ENCODE measurements at places on chromosomes 16 and 17. TPM values are rescaled to one million over a fixed set of nuclear protein-coding genes. Genes with fewer than 3 reads are reported as not detected.

- no peaks in the 10 kb centered on the region for H3K27me3 ChIP-seq
- DNase-seq, result no peak
- no peak overlapping the region for H3K27ac ChIP-seq
- H3K4me1 ChIP-seq, result no peaks in the 10 kb centered on the region
- H3K4me3 ChIP-seq, result no peak overlapping the region
- H3K36me3 ChIP-seq, result no peaks in the 10 kb centered on the region
These were observed 181.6 kb downstream of the RAB11FIP4 start for GRCh38 chr17:31573047-31573446.

DNA sequence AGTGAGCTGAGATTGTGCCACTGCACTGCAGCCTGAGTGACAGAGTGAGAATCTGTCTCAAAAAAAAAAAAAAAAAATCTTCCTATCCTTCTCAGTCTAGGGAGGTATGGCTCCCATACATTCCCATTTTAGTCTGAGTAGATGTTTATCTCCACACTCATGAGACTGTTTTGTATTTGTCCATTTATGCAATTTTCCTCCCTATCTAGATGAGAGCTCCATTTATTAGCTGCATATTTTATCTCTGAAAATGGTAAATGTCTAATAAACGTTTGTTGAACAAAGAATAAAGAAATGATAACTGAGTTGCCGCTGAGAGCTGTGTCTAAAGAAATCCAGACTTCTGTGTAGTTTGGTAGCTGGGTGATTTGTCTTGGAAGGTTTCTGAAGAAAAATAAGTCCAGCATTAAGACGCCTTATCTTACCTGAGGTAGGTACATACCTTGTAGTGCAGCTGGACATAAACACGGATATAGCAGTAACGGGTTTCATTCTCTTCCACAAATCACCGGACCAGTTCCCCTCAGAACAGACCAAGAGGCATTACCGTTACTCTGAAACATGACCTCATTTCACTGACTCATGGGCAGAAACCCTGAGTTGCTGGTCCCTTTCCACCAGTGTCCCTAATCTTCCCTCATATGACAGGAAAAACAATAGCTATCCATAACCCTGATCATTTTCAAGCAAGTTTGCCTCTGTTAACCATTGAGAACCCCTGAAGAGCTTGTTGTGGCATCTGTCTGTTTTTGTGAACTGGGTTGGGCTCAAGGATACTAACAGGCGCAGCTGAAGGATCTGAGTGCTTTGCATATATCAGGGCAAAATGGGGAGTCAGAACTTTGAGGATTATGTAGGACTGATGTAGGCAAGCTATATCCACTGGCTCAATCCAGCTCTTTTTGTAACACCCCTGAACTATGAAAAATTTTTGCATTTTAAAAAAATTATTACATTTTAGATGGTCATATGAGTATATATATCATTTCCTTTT is 177.4 kb upstream of the XYLT1 start:
- peaks cover 12% of the 10 kb centered on the region for H3K27me3 ChIP-seq
- H3K4me1 ChIP-seq, result no peaks in the 10 kb centered on the region
- no peak for DNase-seq
- no peak overlapping the region for H3K27ac ChIP-seq
- no peak overlapping the region for H3K4me3 ChIP-seq

DNA sequence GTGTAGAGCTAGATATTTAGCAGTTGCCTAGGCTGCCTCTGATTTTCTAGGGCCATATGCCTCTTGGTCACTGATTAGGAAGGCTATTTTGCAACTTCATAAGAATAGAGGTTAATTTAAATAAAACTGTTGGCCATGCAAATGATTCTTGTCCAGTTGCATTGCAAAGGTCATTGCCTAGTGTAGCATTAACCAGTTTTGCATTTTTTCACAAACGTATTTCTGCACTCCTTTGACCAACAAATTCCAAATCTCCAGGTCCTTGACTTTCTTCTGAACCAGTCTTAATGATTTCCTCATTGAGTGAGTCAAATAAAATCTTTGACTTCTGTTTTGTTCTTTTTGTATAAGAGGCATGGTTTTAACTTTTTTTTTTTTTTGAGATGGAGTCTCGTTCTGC is 33.5 kb downstream of the ERCC4 start:
- DNase-seq, result no peak
- H3K27ac ChIP-seq, result no peak overlapping the region
- peaks cover 9% of the 10 kb centered on the region for H3K4me1 ChIP-seq
- no peak overlapping the region for H3K4me3 ChIP-seq
- H3K27me3 ChIP-seq, result peaks cover 3% of the 10 kb centered on the region
- H3K36me3 ChIP-seq, result peaks cover 6% of the 10 kb centered on the region

DNA sequence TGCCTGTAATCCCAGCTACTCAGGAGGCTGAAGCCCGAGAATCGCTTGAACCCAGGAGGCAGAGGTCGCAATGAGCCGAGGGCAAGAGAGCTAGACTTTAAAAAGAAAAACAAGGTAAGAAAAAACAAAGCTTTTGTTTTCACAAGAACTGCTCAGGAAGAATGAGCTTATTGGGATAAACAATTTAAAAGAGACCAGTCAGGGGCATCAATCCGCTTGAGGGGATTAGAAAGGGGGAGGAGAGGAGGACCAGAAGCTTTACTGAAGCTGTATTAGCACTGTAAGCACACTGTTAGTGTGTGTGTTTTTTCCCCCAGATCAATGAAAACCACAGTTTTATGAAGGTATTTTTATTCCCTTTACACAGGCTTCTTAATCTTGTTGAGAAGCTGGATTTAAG is 8.8 kb downstream of the TMEM170A start:
- H3K4me1 ChIP-seq, result no peaks in the 10 kb centered on the region
- no peaks in the 10 kb centered on the region for H3K27me3 ChIP-seq

DNA sequence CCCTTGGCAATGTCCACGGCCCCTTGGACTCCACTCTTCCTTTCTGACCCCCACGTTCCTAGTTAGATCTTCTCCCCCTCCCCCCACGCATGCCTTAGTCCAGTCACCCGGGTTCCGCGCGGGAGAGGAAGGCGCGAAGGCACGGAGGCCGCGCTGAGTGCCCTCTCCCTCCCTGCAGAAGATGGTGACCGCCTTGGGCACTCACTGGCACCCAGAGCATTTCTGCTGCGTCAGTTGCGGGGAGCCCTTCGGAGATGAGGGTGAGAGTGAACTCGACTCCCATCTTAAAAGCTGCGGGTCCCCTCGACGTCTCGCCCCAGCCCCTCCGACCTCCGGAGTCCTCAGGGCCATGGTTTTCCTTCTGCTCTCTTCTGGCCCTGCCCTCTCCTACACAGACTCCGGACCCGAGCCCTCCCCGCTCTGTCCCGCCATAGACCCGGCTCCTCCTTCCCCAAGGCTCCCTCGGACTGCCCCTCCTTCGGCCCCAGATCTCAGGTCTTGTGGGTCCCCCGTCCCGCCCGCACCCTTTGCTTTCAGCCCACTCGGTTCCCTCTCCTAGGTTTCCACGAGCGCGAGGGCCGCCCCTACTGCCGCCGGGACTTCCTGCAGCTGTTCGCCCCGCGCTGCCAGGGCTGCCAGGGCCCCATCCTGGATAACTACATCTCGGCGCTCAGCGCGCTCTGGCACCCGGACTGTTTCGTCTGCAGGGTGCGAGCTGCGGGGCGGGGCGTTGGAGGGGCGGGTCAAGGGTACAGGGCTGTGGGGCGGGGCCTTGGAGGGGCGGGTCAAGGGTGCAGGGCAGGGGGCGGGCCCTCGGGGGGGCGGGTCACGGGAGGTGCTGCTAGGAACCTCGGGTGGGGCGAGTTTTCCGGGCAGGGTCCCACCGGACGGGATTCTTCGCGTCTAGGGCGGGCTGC is 4.6 kb downstream of the TGFB1I1 start:
- peaks cover 25% of the 10 kb centered on the region for H3K27me3 ChIP-seq
- H3K27ac ChIP-seq, result peak overlapping the region; percentile 41
- peaks cover 37% of the 10 kb centered on the region for H3K4me1 ChIP-seq

- H3K27me3 ChIP-seq, result no peaks in the 10 kb centered on the region
- H3K4me3 ChIP-seq, result no peak overlapping the region
- H3K36me3 ChIP-seq, result peaks cover 43% of the 10 kb centered on the region
- DNase-seq, result no peak
- no peak overlapping the region for H3K27ac ChIP-seq
These were observed 72.5 kb downstream of the KNOP1 start for GRCh38 chr16:19645557-19645981.

DNA sequence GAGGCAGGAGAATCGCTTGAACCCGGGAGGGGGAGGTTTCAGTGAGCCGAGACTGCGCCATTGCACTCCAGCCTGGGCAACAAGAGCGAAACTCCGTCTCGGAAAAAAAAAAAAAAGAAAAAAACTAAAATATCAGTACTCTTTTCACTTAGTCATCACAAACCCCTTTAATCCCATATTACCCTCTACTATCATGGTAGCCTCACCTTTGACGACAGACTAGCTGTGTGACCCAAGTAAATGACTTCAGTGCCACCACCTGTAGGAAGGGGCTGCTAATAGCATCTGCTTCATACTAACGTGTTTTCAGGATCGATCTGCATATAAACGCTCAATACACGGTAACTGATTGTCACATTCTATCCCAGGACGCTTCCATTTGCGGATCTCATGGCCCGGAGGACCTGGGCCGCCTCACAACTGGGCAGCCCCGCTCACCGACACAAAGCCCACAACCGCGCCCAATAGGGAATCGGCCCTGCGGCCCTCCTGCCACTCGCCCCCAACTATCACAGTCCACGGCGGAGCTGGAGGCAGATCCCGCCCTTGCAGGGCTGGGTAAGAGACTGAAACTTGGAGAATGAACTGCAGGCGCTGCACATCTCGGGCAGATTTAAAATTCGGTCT is 1.1 kb upstream of the ZNF263 start:
- H3K36me3 ChIP-seq, result peaks cover 9% of the 10 kb centered on the region
- H3K27ac ChIP-seq, result peak overlapping the region; percentile 30
- no peak for DNase-seq
- H3K4me3 ChIP-seq, result peak overlapping the region; percentile 80
- peaks cover 12% of the 10 kb centered on the region for H3K4me1 ChIP-seq

- DNase-seq, result no peak
- H3K27ac ChIP-seq, result no peak overlapping the region
These were observed 3.3 kb upstream of the FDXR start for GRCh38 chr17:74875977-74876593.

DNA sequence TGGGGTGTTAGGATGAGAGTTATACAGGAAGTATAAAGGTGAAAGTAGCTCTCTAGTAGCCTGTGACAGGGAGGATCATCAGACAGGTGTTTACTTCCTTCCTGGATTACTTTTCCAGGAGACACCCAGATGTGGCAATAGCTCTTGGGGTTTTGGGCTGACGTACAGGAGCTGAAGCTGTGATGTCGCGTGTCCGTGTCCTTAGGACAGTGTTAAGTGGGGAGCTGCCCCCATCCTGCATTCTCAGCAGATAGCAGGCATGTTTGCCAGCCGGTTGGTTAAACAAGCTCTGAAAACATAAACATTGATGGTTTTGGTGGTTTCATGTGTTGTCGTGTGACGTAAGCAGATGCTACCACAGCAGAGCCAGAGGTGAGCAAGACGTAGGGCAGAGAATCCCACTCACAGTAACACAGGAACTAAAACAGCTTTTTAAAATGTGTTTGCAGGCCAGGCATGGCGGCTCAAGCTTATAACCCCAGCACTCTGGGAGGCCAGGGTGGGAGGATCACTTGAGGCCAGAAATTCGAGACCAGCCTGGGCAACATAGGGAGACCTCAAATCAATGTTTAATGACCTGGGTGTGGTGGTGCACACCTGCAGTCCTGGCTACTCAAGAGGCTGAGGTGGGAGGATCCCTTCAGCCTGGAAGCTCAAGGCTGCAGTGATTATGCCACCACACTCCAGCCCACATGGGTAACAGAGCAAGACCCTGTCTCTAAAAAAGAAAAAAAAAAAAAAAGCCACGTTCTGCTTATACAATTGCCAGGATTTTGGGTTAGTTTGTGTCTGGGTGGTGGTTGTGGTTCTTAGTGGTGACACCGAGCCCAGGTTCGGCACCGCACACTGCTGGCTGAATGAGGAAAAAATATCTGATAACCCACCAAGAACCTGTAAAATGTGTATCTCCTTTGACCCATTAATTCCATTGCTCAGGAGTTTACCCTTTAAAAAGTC is 18.2 kb upstream of the IL17C start:
- peak; percentile 75 for DNase-seq
- peaks cover 67% of the 10 kb centered on the region for H3K36me3 ChIP-seq
- no peak overlapping the region for H3K4me3 ChIP-seq
- peak overlapping the region; percentile 93 for H3K27ac ChIP-seq

- no peak overlapping the region for H3K27ac ChIP-seq
- H3K36me3 ChIP-seq, result no peaks in the 10 kb centered on the region
- DNase-seq, result no peak
- H3K27me3 ChIP-seq, result no peaks in the 10 kb centered on the region
- H3K4me1 ChIP-seq, result no peaks in the 10 kb centered on the region
- H3K4me3 ChIP-seq, result no peak overlapping the region
These were observed 51.0 kb upstream of the CA10 start for GRCh38 chr17:52209507-52209906.

DNA sequence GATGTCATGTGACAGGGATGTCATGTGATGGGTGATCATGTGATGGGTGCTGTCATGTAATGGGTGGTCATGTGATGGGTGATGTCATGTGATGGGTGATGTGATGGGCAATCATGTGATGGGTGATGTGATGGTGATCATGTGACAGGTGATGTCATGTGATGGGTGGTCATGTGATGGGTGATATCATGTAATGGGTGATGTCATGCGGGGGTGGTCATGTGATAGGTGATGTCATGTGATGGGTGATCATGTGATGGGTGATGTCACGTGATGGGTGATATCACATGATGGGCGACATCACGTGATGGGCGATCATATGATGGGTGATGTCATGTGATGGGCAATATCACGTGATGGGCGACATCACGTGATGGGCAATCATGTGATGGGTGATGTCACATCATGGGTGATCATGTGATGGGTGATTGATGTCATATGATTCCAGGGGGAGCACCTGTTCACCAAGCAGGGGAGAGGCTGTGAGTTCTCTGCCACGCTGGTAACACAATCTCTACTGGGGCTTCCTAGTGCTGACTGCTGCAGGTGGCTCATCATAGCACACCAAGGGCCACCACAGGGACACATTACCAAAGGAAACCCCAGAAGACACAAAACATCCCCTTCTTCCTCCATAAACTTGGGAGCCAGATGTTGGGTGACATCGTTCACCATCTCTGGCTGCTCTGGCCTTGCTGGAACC is 16.5 kb downstream of the CD300LB start:
- no peak overlapping the region for H3K27ac ChIP-seq
- H3K36me3 ChIP-seq, result no peaks in the 10 kb centered on the region
- H3K4me3 ChIP-seq, result no peak overlapping the region
- H3K27me3 ChIP-seq, result peaks cover 16% of the 10 kb centered on the region
- H3K4me1 ChIP-seq, result no peaks in the 10 kb centered on the region
- no peak for DNase-seq

The SERPINF2 gene
- 1.8 TPM for total RNA-seq

The RHBDL1 gene
- 2.4 TPM for total RNA-seq

The SCNN1B gene
- total RNA-seq, result not detected

The KRT14 gene
- not detected for total RNA-seq

The SP6 gene
- total RNA-seq, result 0.13 TPM

The HSPB9 gene
- not detected for total RNA-seq

The EVPLL gene
- not detected for total RNA-seq
